Right renal pelvis (tissue), 4 donors: ENCODE measurements at places on chromosomes 1 and 21. TPM values are rescaled to one million over a fixed set of nuclear protein-coding genes. Genes with fewer than 3 reads are reported as not detected.
A peak's percentile ranks its signal among the peaks of the same experiment; 100 is the strongest.

The PROK1 gene
- polyA plus RNA-seq, result 0.70 TPM

The ACKR1 gene
- polyA plus RNA-seq, result 1.6 TPM

The F13B gene
- polyA plus RNA-seq, result not detected

The ANGEL2 gene
- 32.1 TPM for polyA plus RNA-seq

The GRIK3 gene
- 3.0 TPM for polyA plus RNA-seq

The GALNT2 gene
- 72.6 TPM for polyA plus RNA-seq

The SLC35D1 gene
- 12.6 TPM for polyA plus RNA-seq

The BRDT gene
- not detected for polyA plus RNA-seq

The OPRD1 gene
- polyA plus RNA-seq, result 0.31 TPM

DNA sequence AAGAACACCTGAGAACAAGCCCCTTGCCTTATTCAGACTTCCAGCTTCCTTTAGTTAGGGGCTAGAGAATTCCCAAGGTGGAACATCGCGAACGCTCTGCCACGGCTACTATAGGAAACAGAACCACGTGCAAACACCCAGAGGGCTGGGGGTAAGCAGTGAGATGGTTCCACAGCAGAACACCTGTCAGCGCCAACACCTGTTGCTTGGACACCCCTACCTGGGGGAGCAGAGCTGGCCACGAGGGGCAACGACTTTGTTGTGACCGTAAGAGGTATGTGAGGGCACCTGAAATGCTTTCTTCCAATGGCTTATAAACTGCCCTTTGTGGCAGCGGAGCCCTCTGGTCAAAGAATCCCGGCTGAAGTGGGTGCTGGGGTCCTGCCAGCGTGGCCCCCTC lies 50.7 kb downstream of the MRPL37 start:
- no peak for DNase-seq

- DNase-seq, result no peak
Measured at GRCh38 chr1:224057461-224058199, 56.3 kb upstream of the FBXO28 start.

DNA sequence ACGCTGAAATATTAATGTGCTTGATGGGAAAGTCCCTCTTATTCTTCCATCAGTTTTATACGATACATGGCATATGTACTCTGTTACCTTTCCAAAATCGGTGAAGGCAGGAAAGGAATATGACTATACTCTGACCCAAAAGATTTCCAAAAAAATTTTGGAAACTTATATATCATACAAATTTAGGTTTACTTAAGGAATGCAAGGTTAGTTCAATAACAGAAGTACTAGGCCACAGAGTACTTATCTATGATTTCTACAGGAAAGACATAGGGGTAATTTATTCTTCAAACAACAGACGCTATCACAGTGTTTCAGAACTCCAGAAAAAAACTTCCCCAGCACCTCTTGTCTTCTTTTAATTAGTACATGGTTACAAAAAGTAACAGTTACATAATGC lies 84.8 kb downstream of the COP1 start:
- no peak for DNase-seq

DNA sequence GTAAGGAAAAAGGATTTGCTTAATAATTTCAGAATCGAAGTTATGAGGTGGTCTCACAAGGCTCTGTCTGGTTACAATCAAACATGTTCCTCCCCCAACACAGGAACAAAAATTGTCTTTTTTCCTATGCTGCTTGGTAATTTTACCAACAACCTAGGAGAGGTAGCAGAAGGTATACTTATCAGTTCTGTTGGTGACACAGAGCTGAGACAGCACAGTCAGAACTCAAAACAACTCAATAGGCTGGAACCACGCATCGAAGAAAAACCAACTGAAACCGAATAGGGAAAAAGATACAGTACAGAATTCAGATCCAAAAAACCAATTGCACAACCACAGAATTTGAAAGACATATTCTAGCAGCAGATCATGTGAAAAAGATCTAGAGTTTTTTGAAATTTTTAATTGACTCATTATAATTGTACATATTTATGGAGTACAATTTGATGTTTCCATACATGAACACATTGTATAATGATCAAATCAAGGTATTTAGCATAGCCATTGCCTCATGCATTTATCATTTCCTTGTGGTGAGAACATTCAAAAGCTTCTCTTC lies 3.8 kb downstream of the G0S2 start:
- no peak for DNase-seq

DNA sequence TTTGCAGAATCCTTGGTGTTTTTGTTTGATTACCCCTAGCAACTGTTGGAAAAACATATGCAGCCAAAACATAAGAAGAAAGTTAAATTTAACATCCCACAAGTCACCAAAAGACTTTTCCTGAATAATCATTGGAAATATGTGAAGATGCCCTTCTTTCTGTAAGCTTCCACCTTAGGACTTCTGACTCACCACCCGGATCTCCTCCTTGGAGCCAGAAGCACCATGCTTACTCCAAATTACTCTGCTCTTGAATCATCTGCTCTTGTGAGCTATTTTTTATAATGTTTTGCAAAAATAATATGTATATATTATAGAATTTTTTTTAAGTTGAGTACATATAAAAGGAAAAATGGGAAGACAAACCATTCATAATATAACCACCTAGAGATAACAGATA lies 391.7 kb downstream of the KCTD3 start:
- no peak for DNase-seq

DNA sequence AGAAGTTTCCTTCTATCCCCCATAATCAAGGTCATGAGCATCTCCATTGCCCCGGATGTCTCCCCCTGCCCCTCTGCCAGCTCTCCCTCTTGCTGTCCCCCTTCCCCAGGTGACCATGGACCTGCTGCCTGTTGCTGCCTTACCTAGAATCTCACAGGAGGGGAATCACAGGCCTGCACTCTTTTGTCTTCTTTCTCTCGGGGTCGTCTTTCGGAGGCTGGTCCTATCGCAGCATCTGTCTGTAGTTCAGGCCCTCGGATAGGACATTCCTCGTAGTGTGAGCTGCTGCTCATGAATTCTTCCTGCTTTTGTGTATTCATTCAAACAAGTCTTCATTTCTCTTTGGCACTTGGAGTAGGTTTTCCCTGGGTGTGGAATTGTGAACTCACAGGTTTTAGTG lies 39.9 kb upstream of the ACTRT2 start:
- no peak for DNase-seq

GRCh38 chr1:64502931-64503330 lies 33.0 kb downstream of the CACHD1 start:
- DNase-seq, result no peak

GRCh38 chr1:206472024-206472423 lies 1.7 kb downstream of the IKBKE start:
- no peak for DNase-seq

- DNase-seq, result peak; percentile 40
Measured at GRCh38 chr1:201982082-201982622, 296 bp upstream of the RNPEP start.

- no peak for DNase-seq
Measured at GRCh38 chr1:96515925-96516324, 205.7 kb upstream of the PTBP2 start.

- DNase-seq, result no peak
Measured at GRCh38 chr21:34116569-34116968, 43.2 kb downstream of the MRPS6 start.

DNA sequence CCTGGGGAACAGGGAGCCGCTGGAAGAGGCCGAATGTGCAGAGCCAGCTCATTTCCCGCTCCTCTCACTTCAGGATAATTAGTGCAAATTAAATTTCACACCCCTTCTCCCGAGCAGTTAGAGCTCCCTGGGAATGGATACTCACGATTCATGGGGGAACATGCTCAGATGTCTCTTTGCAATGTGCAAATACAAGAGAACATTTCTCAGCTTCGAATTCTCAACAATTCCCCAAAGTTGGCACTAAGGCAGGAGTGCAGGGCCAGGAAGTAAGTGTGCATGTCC lies 54.9 kb downstream of the CAMK2N1 start:
- no peak for DNase-seq

DNA sequence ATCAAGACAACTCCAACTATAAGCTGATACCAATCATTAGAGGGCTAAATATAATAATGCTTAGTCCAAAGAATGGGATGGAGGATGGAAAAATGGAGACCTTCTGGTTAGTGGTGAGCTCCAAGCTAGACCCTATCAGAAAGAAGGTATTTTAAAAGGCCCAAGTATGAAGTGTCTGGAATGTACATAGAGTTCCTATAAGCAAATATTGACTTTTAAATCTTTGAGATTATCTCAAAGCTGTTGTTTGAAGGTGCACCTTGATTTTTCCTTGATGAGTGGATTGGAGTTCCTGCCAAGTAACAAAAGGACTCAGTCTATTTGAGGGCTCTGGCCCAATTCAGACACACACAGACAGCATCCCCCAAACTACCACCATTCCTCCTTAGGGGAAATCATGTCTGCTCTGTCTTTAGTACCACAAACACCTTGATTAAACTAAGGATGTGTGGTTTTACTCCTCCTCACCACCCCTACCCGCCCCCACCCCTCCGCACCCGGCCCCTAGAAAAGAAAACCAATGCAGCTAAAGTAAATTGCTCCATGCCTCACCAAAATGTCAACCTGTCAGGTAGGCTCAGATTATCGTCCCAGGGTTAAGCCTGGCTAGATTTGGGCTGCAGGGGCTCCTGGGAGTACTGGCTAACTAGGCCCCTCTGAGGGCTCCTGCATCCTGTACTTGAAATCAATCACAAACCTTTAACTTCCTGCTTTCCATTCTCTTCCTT lies 59.4 kb downstream of the CDC7 start:
- no peak for DNase-seq

- no peak for DNase-seq
Measured at GRCh38 chr1:61149010-61149860, 66.9 kb downstream of the NFIA start.
